ENCODE measurements at places on chromosomes 2 and 18. TPM values are rescaled to one million over a fixed set of nuclear protein-coding genes. Genes with fewer than 3 reads are reported as not detected.

The ALLC gene
- total RNA-seq: not detected

- DNase-seq: no peak
Measured at GRCh38 chr18:46424898-46425297, 232.1 kb downstream of the LOXHD1 start.

The GTF2A1L gene
- total RNA-seq: not detected

The IL1F10 gene
- total RNA-seq: not detected

DNA sequence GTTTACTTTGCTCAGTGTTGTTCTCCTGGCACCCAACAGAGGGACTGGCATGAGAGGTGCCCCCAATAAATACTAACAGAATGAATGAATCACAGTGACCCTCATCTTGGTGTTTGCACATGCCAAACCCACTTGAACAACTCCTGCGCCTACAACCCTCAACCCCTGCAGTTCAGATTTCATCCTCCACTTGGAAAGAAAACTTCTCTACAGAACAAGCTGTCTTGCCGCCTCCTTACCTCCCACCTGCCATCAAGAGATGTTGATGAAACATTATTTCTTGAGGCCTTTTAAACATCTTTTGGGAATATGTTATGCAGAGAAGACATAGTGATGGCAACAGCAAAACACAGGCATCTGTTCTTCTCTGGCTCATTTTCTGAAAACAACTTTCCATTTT lies 216.0 kb upstream of the SH3BP4 start:
- DNase-seq: no peak

DNA sequence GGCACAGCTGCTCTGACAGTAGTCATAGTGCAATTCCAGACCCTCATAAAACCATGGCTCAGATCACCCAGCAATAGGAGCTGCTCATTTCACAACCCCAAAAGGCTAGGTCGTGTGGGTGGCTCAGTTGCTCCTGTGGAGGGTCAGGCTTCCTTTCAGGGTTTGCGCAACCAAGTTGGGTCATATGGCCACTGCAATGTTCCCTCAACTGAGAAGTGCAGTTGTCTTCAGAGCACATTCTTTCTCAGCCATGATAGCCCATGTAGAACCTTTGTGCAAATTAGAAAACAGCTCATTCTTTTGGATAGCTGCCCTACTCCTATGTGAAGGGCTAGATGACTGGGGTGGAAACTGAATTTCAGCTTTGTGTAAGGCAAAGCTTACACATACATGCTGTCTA lies 3.2 kb downstream of the SERPINB13 start:
- no peak for DNase-seq

The GAREM2 gene
- total RNA-seq: 2.4 TPM

The CXCR1 gene
- not detected for total RNA-seq

The NCKAP5 gene
- 0.03 TPM for total RNA-seq

- no peak for DNase-seq
Measured at GRCh38 chr2:52810460-52810859, 957.1 kb upstream of the CHAC2 start.

The ARL6IP6 gene
- total RNA-seq: 17.7 TPM

DNA sequence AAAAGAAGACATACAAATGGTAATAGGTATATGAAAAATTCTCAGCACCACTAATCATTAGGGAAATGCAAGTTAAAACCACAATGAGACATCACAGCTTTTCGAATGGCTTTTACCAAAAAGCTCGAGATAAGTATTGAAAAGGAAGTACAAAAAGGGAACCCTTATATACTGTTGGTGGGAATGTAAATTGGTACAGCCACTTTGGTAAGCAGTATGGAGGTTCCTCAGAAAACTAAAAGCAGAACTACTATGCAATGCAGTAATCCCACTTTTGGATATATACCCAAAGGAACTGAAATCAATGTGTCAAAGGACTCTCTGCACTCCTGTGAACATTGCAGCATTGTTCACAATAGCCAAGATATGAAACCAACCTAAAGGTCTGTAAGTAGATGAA lies 107.5 kb upstream of the SPATS2L start:
- no peak for DNase-seq

The MAB21L4 gene
- not detected for total RNA-seq

The NYAP2 gene
- not detected for total RNA-seq

DNA sequence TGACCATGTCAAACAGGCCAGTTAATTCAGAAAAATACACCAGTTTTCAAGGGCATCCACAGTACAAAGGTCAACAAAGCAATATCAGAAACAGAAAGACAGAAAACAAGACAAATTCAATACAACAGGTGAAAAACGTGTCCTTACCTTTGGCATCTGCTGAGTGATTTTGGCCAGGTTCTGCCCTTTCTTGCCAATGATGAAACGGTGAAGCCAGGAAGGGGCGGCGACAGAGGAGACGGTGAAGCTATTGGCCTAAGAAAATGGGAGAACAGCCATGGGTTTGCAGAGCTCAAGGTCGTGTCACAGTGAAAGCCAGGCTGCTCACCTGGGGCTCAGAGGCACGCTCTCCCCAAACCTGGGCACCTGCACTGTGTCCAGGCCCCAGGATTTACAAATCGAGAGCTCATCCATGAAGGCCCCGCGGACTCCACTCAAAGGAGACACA lies 60.5 kb downstream of the HDLBP start:
- no peak for DNase-seq

DNA sequence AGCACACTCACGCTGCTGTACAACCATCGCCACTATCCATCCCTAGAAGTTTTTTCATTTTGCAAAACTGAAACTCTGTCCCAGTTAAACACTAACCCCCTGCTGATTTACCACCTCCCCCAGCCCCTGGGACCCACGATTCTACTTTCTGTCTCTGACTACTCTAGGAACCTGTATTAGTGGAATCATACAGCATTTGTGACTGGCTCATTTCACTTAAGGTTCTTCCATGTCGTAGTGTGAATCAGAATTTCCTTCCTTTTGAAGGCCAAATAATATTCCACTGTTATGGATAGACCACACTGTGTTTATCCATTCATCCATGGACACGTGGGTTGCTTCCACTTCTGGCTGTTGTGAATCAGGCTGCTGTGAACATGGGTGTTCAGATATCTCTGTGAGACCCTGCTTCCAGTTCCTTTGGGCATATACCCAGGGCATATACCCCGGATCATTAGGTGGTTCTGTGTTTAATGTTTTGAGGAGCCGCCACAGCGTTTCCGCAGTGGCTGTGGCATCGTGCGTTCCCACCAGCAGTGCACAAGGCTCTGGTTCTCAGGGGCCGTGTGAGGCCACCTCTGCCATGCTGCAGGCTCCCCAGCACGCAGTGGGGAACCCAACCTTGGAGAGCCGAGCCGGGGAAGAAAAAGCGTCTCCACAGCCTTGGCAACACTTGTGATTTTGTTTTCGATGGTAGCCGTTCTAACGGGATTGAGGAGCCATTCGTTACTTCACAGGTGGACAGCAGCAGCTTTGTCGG lies 10.1 kb downstream of the RAMP1 start:
- DNase-seq: no peak

The GKN1 gene
- total RNA-seq: not detected

The HOXD12 gene
- not detected for total RNA-seq

GRCh38 chr18:49601211-49601610 lies 39.4 kb downstream of the LIPG start:
- DNase-seq: no peak

GRCh38 chr2:225040142-225040541 lies 2.1 kb downstream of the DOCK10 start:
- DNase-seq: no peak

DNA sequence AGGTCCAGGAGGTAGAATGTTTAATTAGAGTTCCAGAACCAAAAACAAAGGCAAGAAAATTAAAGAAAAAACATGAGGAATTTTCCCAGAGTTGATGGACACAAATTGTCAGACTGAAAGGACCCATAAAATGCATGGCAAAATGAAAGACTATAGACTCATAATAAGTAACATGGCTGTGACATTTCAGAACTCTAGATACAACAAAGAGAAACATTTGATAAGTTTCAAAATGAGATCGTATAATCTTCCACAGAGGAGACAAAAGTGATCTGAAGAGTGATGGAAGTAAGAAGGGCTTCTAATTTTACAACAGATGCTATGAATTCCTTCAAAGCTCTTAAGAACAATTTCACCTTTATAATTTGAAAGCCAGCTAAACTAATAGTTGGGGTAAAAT lies 20.4 kb downstream of the ORC4 start:
- no peak for DNase-seq

- no peak for DNase-seq
Measured at GRCh38 chr2:215653344-215654030, 217.6 kb upstream of the FN1 start.

DNA sequence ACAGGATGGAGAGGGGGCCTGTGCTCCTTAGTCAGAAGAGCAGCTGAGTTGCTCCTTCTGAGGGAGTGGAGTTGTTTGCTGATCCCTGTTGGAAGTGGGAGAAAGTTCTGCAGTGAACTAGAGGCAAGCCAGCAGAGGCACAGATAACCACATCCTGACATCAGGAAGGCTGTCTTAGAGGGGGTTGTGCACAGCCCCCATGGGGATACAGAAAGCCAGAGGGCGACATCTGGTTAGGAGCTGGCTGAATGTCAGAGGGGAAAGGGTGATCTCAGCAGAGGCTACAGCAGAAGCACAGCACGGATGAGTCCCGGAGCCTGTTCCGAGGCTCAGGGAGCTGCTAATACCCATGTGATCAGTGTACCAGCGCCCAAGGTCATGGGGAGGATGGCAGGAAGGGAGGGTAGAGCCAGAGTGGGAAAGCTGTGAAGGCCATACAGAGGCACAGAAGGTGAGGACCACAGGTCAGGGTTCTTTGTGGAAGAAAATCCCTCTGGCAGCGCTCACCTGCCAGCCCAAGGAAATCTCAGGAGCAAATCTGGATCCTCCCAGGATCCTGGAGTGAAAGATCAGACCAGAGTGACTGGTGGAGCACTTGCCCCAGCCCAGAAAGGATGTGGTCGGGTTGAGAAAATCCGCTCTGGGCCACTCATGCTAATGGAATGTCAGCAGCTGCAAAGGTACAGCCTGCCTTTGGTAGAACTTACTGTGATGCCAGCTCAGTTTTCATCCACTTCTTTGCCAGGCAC lies 111.8 kb downstream of the STPG4 start:
- DNase-seq: no peak

DNA sequence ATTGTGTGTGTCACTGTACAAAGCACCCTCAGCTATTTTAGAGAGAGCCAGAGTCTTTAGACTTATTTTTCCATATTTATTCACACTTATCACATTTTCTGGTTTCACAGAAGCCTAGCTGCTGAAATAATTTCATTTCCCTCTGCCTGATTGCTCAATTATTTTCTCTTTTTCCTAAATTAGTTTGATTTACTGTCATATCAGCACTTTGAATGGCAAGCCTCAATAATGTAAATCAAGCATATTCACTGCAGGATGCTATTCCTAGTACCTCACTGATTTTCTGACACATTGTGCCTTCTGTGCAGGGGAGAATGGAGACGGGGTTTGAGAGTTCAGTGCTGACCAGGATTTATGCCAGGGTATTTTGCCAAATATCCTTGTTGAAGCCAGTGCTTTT lies 48.3 kb downstream of the CPS1 start:
- no peak for DNase-seq

The CRYGC gene
- total RNA-seq: not detected

DNA sequence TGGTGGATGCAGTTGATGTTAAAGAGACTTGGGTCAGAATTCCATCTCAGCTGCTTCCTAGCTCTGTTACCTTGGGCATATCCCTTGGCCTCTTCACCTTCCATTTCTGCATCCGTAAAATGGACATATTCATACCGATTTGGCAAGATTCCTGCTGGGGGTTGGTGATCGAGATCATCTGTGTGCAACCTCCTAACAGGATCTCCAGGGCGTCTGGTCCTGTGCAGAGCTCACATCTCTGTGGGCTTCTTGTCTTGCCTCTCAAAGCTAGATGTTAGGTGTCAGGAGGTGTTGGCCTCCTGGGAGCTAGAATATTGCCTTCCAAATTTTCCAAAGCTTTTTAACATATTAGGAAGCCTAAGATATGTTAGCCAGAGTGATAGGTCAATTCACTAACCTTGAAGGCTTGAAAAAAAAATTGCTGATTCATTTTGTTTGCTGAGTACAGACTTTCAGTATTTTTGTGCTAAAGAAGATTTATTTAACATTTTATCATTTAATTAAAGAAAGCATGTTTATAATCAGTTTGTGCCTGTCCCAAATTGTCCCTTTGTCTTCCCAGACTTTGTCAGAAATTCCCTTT lies 69.7 kb upstream of the ZNF516 start:
- no peak for DNase-seq

- no peak for DNase-seq
Measured at GRCh38 chr2:84102274-84102673, 356.8 kb downstream of the SUCLG1 start.

GRCh38 chr2:235723811-235724465 lies 230.1 kb downstream of the AGAP1 start:
- DNase-seq: no peak

GRCh38 chr2:194289712-194290346 lies 1367.2 kb upstream of the SLC39A10 start:
- DNase-seq: no peak

- no peak for DNase-seq
Measured at GRCh38 chr2:196291873-196292800, 120.8 kb upstream of the STK17B start.

- DNase-seq: no peak
Measured at GRCh38 chr2:182950546-182950945, 84.1 kb upstream of the FRZB start.

DNA sequence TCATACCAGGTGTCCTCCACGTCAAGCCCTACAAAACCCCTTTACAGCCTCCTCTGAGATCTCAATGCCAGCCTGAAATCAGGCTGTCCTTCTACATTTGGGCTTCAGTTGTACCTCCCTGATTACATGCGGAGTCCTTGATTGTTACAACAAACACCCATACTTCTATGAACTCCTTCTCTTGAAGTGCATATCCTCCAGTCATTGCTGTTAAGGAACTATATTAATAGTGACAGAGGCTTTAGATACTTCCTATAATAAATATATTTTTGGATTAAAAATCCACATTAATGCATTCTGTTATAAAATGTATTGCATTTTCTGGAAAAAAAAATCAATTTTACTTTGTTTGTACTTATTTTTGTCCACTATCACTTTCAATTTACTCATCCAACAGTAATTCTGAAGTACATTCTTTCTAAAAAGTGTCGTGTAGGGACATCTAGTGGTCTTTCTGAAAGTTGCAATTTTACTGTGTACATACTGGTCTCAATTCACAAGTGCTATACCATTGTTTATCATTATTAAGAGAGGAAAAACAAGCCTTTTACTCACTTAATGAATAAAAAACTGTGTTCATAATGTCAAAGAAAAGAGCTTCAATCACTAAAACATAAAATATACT lies 316.4 kb downstream of the DSEL start:
- no peak for DNase-seq

DNA sequence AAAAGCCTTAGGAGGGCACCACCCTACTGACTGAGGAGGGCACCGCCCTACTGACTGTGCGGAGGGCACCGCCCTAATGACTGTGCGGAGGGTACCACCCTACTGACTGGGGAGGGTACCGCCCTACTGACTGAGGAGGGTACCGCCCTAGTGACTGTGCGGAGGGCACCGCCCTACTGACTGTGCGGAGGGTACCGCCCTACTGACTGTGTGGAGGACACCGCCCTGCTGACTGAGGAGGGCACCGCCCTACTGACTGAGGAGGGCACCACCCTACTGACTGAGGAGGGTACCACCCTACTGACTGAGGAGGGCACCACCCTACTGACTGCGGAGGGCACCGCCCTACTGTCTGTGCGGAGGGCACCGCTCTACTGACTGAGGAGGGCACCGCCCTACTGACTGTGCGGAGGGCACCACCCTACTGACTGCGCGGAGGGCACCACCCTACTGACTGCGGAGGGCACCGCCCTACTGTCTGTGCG lies 150.2 kb upstream of the NFATC1 start:
- peak; percentile 15 for DNase-seq

The CCDC88A gene
- total RNA-seq: 7.3 TPM

All from activated T-cell treated with anti-CD3 and anti-CD28 coated beads, Interleukin-2, amount 50 U/mL, for 4 hours (primary cell).